Activated naive CD8-positive, alpha-beta T cell treated with anti-CD3 and anti-CD28 coated beads, Interleukin-2, amount 50 U/mL, for 16 hours (primary cell): ENCODE measurements at places on chromosomes 7 and 10.

- DNase-seq, result no peak
Measured at GRCh38 chr7:99594948-99595745, 2.9 kb upstream of the TMEM225B start.

DNA sequence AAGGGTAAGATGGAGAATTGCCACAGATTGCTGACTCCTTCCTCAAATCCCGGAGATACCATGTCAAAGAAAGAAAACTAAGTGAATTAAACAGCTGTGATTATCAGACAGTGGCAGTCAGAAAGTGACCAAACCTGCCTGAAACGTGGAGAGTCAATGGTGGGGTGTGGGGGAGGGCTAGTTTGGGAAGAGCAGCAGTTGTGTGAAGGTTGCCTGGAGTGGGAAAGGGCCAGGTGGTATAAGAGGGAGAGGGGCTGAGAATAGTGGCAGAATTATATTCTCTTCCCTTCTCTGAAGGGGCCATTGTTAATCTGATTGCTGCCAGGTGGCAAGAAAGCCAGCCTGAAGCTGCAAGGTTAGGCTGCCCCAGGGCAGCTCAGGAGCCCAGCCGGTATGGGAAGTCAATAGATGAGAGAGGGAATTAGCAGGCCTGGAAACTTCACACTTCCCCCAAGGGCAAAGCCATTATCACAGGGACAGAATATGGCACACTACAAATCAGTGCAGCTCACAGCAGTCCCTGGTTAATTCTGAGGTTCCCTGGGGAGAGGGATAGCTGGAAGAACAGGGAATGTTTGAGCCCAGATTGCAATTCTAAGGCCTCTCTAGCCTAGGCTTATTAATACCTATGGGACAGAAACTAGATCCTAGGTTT lies 83.9 kb upstream of the ITGB1 start:
- no peak for DNase-seq

DNA sequence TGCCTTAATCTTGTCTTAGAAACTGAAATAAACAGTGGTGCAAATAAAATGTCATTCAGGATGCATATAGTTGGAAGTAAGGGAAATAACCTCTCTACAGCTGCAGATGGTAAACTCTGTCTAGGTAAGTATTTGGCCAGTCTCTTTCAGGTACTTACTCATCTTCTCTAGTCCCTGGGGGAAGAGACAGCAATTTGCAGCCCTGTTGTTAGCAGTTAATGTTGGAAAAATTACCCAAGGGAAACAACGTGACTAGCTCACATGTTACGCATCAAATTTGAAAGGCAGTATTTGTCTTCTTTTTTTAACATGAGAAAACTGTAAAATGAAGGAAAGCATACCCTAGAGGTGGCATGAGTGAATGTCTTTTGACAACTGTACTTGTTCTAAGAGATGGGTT lies 3.2 kb upstream of the HUS1 start:
- DNase-seq, result no peak

DNA sequence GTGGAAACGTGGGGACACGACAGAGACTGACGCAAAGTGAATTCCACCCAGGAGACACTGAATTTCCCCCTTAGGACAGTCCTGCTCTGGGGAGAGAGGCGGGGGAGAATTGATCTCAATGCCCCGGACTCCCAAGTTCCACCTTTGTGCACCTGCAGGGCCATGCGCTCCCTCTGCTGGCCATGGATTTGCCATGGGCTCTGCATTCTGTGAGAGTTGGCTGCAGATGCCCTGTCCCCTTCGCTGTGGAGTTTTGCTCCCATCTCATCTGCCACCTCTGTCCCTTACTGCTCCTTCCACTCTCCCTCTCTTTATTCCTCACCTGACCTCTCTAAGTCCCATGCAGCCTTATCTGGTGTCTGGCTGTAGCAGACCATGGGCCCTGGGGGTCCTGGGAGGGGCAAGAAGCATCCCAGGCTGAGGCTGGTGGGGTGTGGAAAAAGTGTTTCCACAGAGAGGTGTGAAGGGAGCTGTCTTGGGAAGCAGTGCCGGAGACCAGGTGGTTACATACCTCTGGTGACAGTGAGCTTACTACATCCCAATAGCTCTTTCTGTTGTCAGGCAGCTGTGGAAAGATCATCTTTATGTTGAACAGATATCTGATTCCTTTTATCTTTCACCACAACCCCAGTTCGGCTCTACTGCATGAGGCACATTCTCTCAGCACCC lies 14.3 kb downstream of the GHRHR start:
- DNase-seq, result no peak
